ENCODE measurements at places on chromosomes 2 and 18.

- no peak for DNase-seq
Observed at GRCh38 chr2:40289771-40290404, 162.0 kb downstream of the SLC8A1 start.

DNA sequence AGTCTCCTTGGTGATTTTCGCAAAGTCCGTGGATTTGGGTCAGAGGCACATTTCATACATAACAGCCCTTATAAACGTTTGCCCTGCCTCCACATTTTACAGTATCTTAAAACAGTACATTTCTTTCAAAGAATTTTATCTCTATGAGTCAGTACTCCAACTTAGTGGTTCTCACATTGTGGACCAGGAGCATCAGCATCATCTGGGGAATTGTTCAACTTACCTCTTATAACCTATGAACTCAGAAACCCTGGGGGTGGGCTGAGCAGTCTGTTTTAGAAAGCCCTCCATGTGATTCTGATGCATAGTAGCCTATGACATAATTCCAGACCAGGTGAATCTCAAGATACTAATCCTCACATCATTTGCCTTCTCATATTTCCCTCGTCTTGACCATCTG, 12.4 kb downstream of the SUPT7L start:
- DNase-seq: no peak

- no peak for DNase-seq
Observed at GRCh38 chr2:151030663-151031230, 230.9 kb downstream of the RBM43 start.

DNA sequence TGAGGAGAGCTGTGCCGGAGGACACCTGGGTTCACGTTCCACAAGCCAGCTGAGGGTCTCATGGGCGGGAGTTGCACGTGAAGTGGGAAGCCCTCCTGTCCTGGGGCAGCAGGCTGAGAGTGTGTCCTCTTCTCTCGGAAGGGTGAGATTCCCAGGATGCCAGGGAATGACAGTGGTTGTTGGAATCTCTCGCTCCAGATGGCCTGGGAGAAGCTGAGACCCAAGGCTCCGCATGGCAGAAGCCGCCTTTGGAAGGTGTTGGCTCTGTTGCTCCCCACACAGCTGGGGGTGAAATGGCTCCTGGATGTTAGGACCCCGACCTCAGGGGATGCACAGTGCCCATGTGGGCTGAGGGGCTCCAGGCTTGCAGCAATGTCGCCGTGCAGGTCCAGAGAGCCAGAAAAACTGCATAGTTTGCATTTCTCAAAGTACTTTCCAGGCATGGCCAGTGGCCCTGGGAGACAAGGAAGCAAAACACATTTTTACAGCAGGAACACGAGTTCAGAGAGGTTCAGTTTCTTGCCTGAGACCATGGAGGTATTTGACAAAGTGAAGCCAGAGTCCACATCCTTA, 153.4 kb downstream of the TMEM18 start:
- DNase-seq: no peak

- no peak for DNase-seq
Observed at GRCh38 chr2:47309472-47309951, 93.4 kb upstream of the MSH2 start.

All from A172 (cell line).